ENCODE measurements at places on chromosomes 1 and 21. TPM values are rescaled to one million over a fixed set of nuclear protein-coding genes. Genes with fewer than 3 reads are reported as not detected.

The TSTD1 gene
- total RNA-seq, result 4.5 TPM

The LAD1 gene
- 0.29 TPM for total RNA-seq

The SPRR2A gene
- not detected for total RNA-seq

The BRDT gene
- not detected for total RNA-seq

The RAD54L gene
- total RNA-seq, result 0.67 TPM

The HSPB7 gene
- 272 TPM for total RNA-seq

The TPM3 gene
- 189 TPM for total RNA-seq

The MYOM3 gene
- total RNA-seq, result 1.2 TPM
